ENCODE measurements at places on chromosomes 5 and 9. TPM values are rescaled to one million over a fixed set of nuclear protein-coding genes. Genes with fewer than 3 reads are reported as not detected.

The PCDHA13 gene
- total RNA-seq, result under 0.01 TPM

The BARHL1 gene
- not detected for total RNA-seq

The QRFP gene
- not detected for total RNA-seq

The HRH2 gene
- total RNA-seq, result 0.36 TPM

The INSL6 gene
- total RNA-seq, result not detected

The RASGRF2 gene
- total RNA-seq, result under 0.01 TPM

- DNase-seq, result no peak
- H3K4me1 ChIP-seq, result no peaks in the 10 kb centered on the region
- H3K27me3 ChIP-seq, result no peaks in the 10 kb centered on the region
- no peak overlapping the region for H3K27ac ChIP-seq
Measured at GRCh38 chr9:88922091-88922490, 69.2 kb upstream of the S1PR3 start.

- H3K27ac ChIP-seq, result no peak overlapping the region
- DNase-seq, result no peak
- H3K4me3 ChIP-seq, result no peak overlapping the region
- no peaks in the 10 kb centered on the region for H3K36me3 ChIP-seq
Measured at GRCh38 chr5:57896576-57896975, 414.0 kb upstream of the ACTBL2 start.

GRCh38 chr9:104090578-104090977, 3.5 kb upstream of the SMC2 start:
- H3K4me1 ChIP-seq, result peaks cover 13% of the 10 kb centered on the region
- H3K27ac ChIP-seq, result peak overlapping the region; percentile 73
- DNase-seq, result peak; percentile 21
- H3K36me3 ChIP-seq, result no peaks in the 10 kb centered on the region

DNA sequence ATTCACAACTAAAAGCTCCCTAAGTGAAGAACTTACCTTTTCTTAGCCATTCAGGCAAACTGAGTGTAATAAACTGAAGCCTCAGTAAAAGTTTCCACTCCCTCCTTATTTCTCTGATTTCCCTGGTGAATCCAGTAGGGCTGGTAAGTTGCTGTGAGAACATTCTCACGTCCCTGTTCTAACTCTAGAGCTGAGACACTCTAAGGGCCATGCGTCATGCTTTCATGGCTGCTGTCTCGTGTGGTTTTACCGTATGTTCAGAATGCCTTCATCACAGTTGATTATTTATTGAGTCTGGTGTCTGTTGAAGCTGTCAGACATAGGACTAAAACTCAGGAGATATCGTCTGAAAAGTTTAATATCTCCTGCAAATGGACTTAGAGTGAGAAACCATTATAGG, 1.3 kb downstream of the OR2S2 start:
- no peak overlapping the region for H3K27ac ChIP-seq
- H3K4me3 ChIP-seq, result no peak overlapping the region
- no peak for DNase-seq
- H3K27me3 ChIP-seq, result no peaks in the 10 kb centered on the region
- H3K36me3 ChIP-seq, result no peaks in the 10 kb centered on the region
- peaks cover 27% of the 10 kb centered on the region for H3K4me1 ChIP-seq

DNA sequence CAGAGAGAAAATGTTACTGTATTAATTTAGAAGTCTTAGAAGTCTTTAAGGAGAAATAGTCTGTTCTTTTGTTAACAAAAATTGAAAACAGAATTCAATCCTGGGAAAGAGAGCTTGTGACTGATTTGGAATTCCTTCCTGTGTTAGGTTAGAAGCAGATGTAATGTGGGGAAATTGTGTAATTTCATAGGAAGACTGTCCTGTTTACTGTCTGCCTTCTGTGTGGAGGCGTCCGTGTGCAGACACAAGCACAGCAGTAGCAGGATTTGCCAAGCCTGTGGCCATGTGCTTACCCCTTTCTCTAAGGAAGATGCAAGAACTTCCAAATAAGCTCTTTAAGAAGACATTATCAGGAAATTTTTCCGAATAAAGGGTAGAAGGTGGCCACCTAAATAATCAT, 36.7 kb upstream of the F2R start:
- H3K27ac ChIP-seq, result no peak overlapping the region
- H3K36me3 ChIP-seq, result no peaks in the 10 kb centered on the region
- H3K4me3 ChIP-seq, result no peak overlapping the region
- no peaks in the 10 kb centered on the region for H3K4me1 ChIP-seq

- H3K36me3 ChIP-seq, result no peaks in the 10 kb centered on the region
- no peak overlapping the region for H3K4me3 ChIP-seq
- DNase-seq, result peak; percentile 22
- no peaks in the 10 kb centered on the region for H3K27me3 ChIP-seq
- no peak overlapping the region for H3K27ac ChIP-seq
Measured at GRCh38 chr5:67799732-67800234, 415.8 kb upstream of the PIK3R1 start.

GRCh38 chr9:100216178-100216787, 117.2 kb downstream of the INVS start:
- H3K27ac ChIP-seq, result no peak overlapping the region
- no peaks in the 10 kb centered on the region for H3K36me3 ChIP-seq
- DNase-seq, result no peak
- no peaks in the 10 kb centered on the region for H3K27me3 ChIP-seq

DNA sequence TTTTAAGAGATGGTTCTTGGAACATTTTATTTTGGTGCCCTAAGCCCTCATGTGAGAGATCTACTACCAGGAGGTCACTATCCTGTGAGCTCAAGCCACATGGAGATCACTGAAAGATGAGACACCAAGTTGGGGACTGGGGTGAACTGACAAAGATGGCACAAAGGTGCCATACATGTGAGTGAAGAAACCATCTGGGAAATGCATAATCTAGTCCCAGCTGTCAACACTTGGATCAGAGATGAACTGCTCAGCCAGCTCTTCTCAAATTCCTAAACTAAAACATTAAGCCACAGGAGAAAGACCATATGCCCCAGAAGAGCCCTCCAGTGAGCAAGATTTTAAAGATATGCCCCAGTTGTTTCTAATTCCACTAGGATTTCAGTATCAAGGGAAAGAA, 22.2 kb upstream of the MYOT start:
- H3K4me3 ChIP-seq, result no peak overlapping the region
- no peak for DNase-seq
- H3K27ac ChIP-seq, result no peak overlapping the region

DNA sequence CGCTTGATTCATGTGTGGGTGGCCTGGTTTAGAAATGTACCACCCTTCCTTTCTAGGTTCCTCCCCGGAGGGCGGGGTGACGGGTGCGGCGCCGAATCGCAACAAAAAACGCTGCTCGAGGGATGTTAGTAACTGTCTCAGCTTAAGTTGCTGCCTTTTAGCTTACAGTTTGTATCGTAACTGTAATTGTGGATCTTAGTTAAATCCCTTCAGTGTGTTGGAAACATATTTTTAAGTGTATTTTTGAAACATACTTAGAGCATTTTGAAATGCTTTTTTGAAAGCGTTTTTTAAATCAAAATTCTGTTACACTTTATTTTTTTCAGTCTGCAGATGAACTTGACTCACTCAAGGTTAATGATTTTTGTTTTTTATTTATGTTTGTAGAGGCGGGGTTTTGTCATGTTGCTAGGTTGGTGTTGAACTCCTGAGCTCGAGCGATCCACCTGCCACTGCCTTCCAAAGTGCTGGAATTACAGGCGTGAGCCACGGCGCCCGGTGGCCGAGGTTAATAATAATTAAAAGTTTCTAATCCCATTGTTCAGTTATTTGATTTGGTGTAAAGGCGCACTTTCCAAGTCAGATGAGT, 997 bp upstream of the CHD1 start:
- H3K27me3 ChIP-seq, result no peaks in the 10 kb centered on the region
- peak overlapping the region; percentile 100 for H3K27ac ChIP-seq
- peak overlapping the region; percentile 94 for H3K4me3 ChIP-seq
- peaks cover 23% of the 10 kb centered on the region for H3K4me1 ChIP-seq

- DNase-seq, result no peak
- no peak overlapping the region for H3K27ac ChIP-seq
- H3K27me3 ChIP-seq, result peaks cover 19% of the 10 kb centered on the region
- no peak overlapping the region for H3K4me3 ChIP-seq
- H3K4me1 ChIP-seq, result peaks cover 9% of the 10 kb centered on the region
Measured at GRCh38 chr5:38655691-38656090, 99.2 kb upstream of the LIFR start.

DNA sequence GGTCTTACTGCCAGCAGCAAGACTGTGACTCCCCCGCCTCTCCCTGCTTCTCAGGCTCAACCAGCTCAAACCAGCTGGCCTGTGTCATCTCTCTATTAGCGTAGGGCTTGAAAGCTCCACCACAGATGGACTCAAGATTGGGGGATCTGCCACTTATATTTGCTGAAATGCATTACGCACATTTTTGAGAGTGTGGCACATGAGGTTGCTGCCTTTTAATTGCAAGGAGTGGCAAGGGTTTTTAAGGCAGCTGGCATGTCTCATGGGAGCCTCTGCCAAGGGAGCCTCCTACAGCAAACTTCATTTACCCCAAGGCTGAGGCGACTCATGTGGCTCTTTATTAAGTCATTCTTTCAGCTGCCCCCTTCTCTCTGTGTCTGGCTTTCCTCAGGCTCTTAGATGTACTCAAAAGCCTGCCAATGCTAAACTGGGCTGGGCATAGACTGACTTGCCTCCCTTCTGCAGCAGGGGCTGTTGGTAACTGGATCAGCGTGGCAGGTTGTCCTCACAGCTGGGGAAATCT, 219.3 kb downstream of the SMARCA2 start:
- no peak overlapping the region for H3K4me3 ChIP-seq
- H3K4me1 ChIP-seq, result peaks cover 15% of the 10 kb centered on the region
- H3K36me3 ChIP-seq, result no peaks in the 10 kb centered on the region
- peaks cover 2% of the 10 kb centered on the region for H3K27me3 ChIP-seq
